Activated gamma-delta T cell treated with Interleukin-2 at 50 U/mL for 16 hours (primary cell): ENCODE measurements at places on chromosomes 2 and 18.

DNA sequence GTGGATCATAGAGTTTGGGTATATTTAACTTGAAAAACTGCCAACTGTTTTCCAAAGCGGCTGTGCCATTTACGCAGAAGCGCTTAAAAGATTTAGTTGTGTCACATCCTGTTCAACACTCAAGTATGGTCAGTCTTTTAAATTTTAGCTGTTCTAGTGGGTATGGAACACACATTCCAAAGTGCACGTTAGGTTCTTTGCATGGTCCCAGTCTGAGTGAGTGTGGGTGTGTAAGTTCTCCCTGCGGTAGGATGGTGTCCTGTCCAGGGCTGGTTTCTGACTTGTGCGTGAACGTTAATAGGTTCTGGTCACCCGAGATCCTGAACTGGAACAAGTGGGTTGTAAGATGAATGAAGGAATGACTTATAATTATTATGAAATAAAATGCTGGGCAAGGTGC lies 28.4 kb upstream of the IL36G start:
- no peak for DNase-seq

DNA sequence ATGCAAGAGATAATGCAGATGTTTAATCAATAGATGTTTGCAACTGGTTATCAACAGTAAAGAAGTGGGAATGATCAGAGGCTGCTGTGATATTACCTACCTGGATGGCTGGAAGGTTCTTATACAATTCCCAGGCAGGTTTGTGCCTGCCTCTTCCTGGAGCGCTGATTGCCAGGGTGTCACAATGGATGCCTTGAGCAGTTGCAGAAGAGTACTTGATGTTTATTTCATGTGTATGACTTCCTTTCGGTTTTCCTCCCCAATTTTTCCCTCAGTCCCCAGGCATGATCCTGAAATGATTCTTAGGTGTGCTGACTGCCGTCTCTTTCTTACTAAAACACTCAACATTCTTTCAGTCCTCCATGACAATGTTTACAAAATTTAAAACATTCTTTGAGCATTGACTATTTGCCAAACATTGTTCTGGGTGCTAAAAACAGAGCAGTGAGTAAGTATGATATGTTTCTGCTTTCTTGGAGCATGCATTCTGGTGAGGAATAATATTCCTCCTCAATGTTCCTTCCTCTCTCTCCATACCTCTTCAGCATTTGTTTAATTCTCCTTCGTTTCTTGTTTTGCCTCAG lies 416.6 kb upstream of the TRIB2 start:
- no peak for DNase-seq

- DNase-seq: no peak
These were observed 122.8 kb downstream of the LYPD1 start for GRCh38 chr2:132547090-132547687.

- DNase-seq: no peak
These were observed 61.4 kb downstream of the CCDC148 start for GRCh38 chr2:158395166-158395565.

GRCh38 chr2:5701266-5701665 lies 9.1 kb downstream of the SOX11 start:
- no peak for DNase-seq

- no peak for DNase-seq
These were observed 53.8 kb upstream of the FOSL2 start for GRCh38 chr2:28338831-28339321.

GRCh38 chr2:26854283-26854827 lies 6.4 kb downstream of the DPYSL5 start:
- no peak for DNase-seq

DNA sequence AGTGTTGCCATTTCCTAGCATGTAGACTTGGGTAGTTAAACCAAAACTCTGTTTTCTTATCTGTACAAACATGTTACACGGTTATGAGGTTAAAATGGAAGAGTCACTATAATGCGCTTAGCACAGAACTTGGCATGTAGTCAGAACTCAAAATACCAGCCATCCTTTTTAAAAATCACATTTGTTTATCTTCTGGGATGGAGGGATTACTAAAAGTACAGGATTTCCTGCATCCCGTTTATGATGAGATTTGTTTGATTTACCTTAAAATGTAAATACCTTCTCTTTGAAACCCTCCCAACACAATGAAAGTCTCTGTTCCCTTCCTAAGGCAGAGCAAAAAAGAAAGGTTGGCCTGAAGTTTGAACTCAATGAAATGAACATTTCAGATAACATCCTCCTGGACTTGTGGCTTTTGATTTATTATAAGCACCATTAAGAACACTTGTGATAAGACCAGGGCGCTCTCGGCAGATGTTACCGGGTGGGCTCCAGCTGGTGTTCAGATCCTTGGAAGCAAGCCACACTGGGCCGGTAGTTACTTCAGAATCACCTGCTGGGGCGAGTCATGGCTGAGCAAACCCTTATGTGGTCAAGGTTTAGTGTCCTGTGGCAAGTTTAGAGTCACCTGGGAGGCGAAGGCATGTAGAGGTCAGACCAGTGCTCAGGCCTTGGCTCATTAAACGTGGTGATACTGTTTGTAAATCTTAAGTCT lies 105.7 kb downstream of the MGAT5 start:
- DNase-seq: no peak

GRCh38 chr18:46019936-46020335 lies 52.1 kb downstream of the PSTPIP2 start:
- DNase-seq: no peak

GRCh38 chr18:10100196-10100595 lies 186.4 kb downstream of the VAPA start:
- DNase-seq: no peak

DNA sequence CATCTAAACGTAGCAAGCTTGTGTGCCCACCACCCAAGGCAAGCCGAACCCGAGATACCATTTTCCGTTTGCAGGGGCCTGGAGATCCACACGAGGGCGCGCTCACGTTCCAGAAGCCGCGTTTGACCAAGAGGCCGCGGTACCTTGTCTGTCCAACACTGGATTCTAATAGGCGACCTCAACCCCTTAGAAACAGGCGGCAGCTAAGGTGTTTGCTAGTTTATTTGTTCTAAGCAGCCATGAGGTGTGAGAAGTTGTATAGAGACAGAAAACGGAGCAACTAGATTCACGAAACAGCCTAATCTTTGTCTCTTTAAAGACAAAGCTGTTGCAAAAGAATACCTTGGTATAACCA lies 4.2 kb downstream of the HOXD11 start:
- no peak for DNase-seq

GRCh38 chr18:48672671-48673340 lies 134.0 kb downstream of the CTIF start:
- no peak for DNase-seq

GRCh38 chr2:160670618-160671017 lies 177.0 kb upstream of the RBMS1 start:
- no peak for DNase-seq

DNA sequence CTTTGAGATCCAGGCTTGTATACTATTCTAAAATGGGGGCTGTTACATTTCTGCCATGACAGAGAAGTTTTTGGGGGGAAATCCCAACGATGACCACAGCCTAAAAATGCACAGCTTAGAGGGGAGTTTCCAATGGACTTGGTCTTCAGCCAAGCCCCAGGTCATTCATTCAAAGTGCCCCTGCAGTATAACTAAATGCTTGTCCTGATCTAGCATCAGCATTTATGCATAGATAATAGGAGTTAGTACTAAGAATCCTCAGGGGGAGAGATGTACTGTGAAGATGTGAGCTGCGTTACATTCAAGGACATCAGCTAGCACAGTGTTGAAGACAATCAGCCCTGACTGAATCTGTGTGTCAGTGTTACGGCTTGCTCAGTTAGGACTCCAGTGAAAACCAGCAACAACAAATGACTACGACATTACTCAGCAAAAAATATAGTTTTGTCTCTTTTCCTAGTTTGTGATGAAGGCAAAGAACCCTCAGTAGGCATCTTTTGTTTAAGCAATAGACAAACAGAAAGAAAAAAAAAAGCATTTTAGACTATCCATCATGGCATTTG lies 160.9 kb downstream of the ZEB2 start:
- no peak for DNase-seq

DNA sequence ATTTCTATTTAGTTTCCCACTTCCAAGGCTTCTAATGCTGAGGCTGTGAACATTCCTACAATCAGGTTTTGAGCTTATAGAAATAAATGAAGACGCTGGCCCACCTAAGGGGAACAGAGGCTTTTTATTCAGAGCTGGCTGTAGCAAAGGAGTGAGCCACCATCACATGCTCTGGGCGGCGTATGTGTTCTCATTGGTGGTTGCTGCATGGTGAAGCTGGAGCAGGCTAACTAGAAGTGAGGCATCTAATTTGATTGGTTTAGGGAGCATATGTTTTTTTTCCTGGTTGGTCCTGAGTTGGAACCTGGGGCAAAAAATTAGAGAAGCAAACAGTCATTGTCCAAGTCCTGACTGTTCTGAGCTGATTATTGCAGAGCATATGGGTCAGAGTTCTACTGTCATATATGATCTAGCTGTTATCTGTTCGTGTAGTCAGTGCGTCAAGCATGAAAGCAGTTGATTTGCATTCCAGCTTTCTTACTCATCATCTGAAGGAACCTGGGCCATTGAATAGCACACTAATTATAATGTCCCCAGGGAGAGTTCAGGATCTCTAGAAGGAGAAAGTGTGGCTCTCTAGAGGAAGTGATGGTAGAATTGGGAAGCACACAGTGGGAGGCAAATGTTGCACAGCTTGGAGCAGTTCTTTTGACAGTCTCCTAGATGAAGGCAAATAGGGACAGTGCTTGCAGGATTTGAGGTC lies 279.6 kb downstream of the PARD3B start:
- DNase-seq: no peak
